ENCODE measurements at places on chromosomes 6 and 20. TPM values are rescaled to one million over a fixed set of nuclear protein-coding genes. Genes with fewer than 3 reads are reported as not detected.

The SPATS1 gene
- not detected for total RNA-seq

The LAMA4 gene
- total RNA-seq, result 55.2 TPM

The EEF1A2 gene
- 0.34 TPM for total RNA-seq

- no peak overlapping the region for H3K4me3 ChIP-seq
- H3K4me1 ChIP-seq, result no peaks in the 10 kb centered on the region
- H3K36me3 ChIP-seq, result peaks cover 2% of the 10 kb centered on the region
Observed at GRCh38 chr6:72382602-72383529, 239.0 kb upstream of the KCNQ5 start.

The PSORS1C2 gene
- total RNA-seq, result not detected

- peaks cover 54% of the 10 kb centered on the region for H3K4me1 ChIP-seq
- H3K27me3 ChIP-seq, result no peaks in the 10 kb centered on the region
- no peak overlapping the region for H3K27ac ChIP-seq
- no peak overlapping the region for H3K4me3 ChIP-seq
- no peak for DNase-seq
- no peaks in the 10 kb centered on the region for H3K36me3 ChIP-seq
Observed at GRCh38 chr20:59015812-59016711, 3.2 kb upstream of the TUBB1 start.

DNA sequence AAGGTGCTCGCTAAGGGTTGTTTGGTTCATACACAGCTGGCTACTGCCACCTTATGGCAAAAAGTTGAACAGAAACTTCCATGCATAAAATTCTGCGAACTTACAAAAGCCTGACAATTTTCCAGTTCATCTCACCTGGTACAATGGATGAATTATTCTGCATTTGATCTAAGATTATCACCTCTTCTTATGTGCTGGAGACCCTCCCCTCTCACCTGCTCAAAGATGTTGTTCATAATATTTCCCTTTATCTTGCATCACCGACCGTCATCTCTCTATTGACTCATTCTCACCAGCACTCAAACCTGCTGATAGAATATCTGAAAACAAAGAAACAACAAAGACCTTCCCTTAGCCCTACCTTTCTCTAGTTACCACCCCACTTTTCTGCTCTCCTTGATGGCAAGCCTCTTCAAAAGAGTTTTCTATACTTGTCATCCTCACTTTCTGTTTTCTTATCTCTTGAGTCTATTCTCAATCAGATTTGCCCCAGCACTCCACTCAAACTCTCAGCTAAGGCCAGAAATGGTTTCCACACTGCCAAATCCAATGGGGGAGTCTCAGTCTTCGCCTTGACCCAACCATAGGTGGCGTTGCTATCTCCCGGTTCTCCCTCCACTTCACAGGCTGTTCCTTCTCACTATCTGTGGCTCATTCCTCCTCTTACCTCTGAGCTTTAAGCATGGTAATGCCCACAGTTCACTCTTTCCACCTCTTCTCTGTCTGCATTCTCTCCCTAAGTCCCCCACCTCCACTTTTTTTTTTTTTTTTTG lies 25.8 kb downstream of the SNRNP48 start:
- no peaks in the 10 kb centered on the region for H3K27me3 ChIP-seq
- H3K4me3 ChIP-seq, result no peak overlapping the region
- H3K36me3 ChIP-seq, result peaks cover 6% of the 10 kb centered on the region
- DNase-seq, result no peak
- peaks cover 19% of the 10 kb centered on the region for H3K4me1 ChIP-seq
- no peak overlapping the region for H3K27ac ChIP-seq

GRCh38 chr6:170445487-170445886 lies 107.6 kb downstream of the PSMB1 start:
- no peaks in the 10 kb centered on the region for H3K27me3 ChIP-seq
- H3K27ac ChIP-seq, result no peak overlapping the region
- no peak overlapping the region for H3K4me3 ChIP-seq
- peak; percentile 72 for DNase-seq

DNA sequence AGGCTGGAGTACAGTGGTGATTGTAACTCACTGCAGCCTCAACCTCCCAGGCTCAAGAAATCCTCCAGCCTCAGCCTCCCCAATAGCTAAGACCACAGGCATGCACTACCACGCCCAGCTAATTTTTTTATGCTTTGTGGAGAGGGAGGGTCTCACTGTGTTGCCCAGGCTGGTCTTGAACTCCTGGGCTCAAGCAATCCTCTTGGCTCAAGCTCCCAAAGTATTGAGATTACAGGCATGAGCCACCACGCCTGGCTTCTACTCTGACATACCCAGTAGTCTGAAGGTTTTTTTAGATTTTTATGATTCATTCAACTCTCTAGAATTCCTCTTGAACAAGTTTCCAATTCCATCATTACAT lies 1.3 kb upstream of the ARHGAP18 start:
- H3K36me3 ChIP-seq, result no peaks in the 10 kb centered on the region
- H3K27ac ChIP-seq, result no peak overlapping the region
- H3K4me3 ChIP-seq, result no peak overlapping the region
- H3K27me3 ChIP-seq, result no peaks in the 10 kb centered on the region
- no peak for DNase-seq
- H3K4me1 ChIP-seq, result peaks cover 39% of the 10 kb centered on the region
